ENCODE measurements at places on chromosomes 4 and X.

- DNase-seq, result no peak
These were observed 16.5 kb upstream of the SMIM14 start for GRCh38 chr4:39655211-39655610.

DNA sequence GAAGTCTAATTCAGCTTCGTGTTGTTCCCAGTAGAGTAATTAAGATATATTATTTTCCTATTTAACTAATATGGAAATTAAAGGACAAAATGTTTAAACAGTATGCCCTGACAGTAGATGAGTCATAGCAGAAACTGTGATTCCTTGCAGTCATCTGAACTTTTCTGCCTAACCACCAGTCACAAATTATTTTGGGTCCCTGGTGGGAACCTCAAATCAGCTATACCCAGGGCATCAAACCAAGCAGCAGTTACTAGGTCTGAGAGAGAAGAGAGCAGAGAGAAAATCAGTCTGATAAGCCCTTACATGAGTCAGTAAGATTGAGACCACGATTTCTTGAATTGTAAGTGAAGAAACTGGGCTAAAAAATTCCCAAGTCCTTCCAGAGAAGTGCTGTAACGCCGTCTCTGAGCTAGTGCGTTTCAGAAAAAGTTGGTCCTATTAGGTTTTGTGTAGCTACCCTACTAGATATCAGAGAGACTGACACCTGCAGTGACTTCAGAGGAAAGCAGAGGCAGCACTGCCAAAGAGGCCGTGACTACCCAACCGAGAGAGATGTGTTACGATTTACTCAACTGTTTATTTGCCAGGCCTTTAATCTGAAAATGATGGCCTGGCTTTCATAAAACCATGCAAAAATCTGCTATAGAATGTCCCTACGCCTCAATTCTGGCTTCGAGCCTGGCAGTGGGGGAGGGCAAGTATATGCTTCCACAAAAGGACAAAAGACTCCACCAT, 21.7 kb upstream of the GPM6A start:
- DNase-seq, result no peak

- no peak for DNase-seq
These were observed 245.6 kb downstream of the TRAM1L1 start for GRCh38 chr4:116839826-116840225.

- no peak for DNase-seq
These were observed 175.5 kb downstream of the MAPK10 start for GRCh38 chr4:86184216-86184900.

GRCh38 chrX:119682019-119682989, 10.7 kb downstream of the SEPTIN6 start:
- DNase-seq, result no peak

DNA sequence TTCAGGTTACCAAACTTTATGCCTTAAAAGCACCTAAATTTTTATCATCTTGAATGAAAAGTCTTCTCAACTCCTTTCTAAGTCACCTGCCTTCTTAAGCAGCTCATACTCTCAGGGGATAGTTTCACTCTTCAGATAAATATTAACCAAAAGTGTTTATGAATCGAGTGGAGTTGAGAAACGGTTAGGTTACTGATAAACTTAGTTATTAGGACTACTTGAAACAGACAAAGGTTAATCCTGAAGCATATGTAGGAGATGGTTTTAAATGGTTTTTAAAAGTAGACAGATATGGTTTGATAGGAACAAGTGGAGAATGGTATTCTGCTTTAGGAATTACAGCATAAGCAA, 32.8 kb downstream of the CLDN22 start:
- no peak for DNase-seq

DNA sequence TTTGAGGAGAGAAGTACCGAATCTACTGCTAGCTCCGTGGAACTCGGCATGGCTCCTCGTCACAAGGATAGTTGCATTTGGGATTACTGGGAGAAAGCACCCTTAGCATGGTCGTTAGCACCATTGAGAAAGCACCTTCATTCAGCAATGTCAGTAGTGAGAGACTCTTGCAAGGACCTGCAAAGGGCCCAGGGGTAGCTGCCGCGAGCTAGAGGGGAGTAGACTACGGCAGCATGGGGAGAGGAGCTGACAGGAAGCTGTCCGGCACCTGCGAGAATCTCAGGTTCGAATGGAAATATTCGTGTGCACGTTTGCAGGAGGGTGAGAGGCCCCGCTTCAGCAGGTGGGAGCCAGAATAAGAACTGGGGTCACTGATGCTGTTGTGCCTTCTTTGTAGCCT, 20.2 kb downstream of the TLR10 start:
- no peak for DNase-seq

DNA sequence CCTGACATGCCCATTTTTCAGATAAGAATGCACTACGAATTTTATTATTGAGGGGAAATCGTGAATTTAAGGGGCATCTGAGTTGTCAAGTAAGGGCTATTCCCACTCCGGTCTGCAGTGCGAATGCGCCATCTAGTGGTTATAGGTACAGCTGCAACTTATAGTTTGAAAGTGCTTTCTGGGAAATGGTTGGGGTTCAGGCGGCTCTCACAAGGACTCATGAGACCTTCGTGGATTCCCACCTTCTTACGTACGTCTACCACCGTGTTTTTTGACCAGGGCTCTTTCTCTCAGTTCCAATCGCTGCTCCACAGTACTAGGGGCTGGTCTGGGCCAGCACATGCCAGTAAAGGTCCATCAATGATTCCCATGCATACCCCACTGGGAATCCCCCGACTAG, 12.3 kb downstream of the MSL3 start:
- DNase-seq, result no peak

DNA sequence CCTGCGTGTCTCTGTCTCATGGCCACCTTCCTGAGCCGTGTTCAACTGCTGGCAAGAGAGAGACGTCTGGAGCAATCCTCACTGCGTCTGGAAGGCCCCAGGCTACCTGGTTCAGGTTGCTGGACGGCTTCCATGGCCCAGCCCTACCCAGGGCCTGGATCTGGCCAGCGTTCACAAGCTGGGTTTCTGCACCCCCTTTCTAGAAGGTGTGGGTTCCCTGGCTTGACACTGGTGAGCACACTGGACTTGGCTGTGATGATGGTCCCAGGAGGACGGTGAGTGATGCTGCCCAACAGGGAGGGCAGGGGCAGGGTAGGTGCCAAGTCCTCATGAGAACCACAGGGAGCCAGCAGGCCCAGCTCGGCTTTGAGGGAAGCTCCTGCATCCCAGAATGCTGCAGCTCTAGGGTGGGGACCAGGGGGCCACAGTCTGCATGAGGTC, 63.4 kb downstream of the HTRA3 start:
- no peak for DNase-seq

- no peak for DNase-seq
These were observed 17.8 kb downstream of the IDS start for GRCh38 chrX:149487292-149487691.

- DNase-seq, result no peak
These were observed 448.1 kb upstream of the RASGEF1B start for GRCh38 chr4:81919810-81920209.

- DNase-seq, result no peak
These were observed 22.8 kb upstream of the DCLK2 start for GRCh38 chr4:150055467-150055866.

DNA sequence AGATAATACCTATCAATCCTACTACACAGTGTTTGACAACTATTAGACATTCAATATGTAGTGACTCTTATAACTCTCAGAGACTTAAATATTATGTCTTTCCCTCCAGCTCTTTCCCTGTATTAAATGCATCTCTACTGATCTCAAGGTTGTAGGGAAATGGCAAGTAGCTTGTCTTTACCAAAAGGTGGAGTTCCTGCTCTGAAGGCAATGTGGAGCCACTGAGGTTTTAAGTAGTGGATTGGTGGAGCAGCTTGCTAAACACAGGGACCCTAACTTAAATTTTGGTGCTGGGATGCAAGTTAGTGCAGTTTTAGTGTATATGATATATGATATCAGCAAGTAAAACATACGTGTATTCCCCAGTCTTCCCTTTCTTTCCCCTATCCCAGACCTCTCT, 13.1 kb downstream of the FNIP2 start:
- no peak for DNase-seq

- no peak for DNase-seq
These were observed 28.5 kb upstream of the XG start for GRCh38 chrX:2723286-2723879.

DNA sequence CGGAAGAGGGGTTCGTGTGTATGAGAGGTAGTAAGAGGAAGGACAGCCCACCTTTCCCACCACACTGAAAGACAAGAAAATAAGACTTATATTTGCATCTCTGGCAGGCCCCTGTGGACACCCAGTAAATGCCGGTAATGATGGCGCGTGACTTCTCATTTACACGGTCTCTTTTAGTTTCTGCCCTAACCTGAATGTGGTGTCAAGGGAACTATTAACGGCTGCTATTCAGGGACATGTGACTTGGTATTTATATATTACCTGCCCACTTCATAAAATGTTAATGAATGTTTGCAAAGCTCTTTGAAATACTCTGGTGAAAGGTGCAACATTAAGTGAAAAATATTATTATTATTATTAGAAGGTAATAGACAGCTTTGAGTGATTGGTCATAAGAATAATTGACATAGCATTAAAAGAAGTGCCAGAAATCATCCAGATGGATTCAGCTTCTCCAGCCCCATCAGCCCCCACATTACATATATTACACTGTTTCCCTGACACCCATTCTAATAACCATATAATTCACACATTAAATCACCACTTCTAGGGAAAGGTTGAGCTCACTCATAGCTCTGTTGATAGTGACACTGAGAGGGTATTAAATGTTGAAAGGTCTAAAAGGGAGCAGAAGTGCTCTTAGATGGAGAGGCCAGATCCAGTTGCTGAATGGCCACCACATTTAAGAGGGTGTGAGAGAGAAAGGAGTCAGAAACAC, 83.0 kb upstream of the BEND4 start:
- DNase-seq, result no peak

DNA sequence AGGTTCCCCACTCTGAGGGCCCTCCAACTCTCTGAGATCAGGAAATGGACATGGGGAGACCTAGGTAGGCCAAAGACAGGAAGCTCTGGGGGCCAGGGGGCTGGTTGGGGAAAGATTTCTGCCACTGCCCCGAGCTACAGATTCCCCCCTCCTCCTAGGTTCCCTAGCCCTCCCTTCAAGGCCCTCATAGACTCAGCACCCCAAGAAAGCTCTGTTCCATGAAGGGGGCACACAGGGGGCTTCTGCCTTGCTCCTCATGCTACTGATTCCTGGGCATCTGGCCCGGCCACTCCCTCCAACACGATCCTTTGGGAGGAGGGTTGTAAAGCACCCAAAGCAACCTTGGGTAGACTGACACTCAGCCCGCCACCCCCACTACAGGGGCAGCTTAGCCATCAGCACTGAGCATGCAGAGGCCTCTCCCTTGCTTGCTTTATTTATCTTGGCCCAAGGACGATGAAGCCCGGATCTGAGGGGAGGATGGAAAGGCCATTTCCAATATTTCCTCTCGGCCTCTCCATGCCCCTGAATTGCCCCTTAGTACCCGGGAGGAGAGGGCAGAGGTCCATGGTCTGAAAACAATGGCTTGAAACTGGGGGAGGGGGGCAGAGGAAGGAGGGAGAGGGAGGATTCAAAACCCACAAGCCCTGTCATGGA, 146.7 kb downstream of the PJA1 start:
- DNase-seq, result no peak

DNA sequence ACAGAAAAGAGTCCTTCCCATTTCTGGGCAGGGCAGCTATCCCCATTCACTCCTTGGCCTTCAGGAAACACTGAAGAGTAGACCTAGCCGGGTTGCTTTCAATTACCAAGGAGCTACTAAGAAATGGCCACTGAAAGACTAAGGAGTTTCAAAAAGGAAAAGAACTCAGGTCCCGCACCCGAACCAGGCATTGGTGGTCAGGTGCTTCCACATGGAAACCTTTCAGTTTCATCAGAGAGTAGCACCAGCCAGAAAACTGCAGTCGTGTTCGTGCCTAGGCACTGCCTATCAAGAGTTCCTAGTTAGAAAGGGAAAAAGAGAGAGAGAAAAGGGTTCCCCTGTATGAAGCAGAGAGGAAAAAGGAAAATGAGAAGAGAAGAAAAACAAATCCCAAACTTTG, 237.9 kb downstream of the KLHL4 start:
- DNase-seq, result no peak

- no peak for DNase-seq
These were observed 62.7 kb downstream of the CHST7 start for GRCh38 chrX:46636223-46636622.

DNA sequence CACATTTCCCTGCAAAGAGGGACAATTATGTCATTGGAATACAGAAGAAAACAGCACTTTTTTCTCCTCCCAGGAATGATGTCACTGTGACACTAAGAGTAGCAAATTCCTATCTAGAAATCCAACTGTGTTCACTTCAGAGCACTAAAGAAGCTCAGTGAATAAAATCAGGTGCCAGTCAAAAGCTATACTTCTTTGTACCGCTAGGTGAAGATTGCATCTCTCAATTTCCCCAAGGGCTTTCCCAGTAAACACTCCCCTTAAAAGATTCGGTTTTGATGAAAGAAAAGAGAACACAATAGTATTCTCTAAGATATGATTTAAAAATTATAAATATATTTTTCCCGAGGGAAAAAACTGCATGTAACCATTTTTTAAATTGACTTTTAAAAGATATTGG, 104.7 kb upstream of the MID1 start:
- DNase-seq, result no peak

DNA sequence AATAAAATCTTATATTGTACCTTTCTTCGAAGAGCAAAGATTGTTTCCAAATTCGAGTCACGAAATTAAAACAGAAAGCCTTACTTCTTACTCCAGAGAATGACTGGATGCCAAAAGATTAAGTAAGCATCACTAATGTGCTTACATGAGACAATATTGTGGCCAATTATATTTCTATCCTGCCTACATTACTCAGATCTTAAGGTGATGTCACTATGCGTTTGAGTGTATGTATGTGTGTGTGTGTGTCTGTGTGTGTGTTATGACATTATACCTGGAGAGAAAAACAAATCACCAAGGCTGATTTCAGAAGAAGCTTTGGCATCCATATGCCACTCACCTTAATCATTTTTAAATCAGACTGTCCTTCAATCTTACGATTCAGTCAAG, 556.3 kb downstream of the PPARGC1A start:
- DNase-seq, result no peak

- DNase-seq, result no peak
These were observed 3.0 kb downstream of the RASGEF1B start for GRCh38 chr4:81468678-81469077.

GRCh38 chrX:118475903-118476302, 19.7 kb upstream of the DOCK11 start:
- no peak for DNase-seq

DNA sequence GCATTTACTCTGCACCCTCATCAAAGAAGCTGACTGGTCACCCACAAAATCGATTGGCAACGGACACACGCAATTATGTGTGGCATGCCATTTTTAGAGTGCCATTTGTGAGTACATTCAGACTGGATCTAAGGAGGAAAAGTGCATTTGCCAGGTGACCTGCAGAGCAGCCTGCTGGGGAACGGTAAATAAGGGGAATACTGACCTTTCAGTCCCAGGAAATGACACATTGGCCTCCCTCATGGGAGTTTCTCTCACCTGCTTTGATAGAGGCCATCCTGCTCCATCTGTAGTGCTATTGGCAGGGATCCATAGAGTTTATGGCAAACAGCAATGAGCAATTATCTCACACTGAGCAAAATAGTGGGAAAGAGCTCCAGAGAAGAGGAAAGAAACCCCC, 127.8 kb downstream of the DDX53 start:
- DNase-seq, result no peak
